ENCODE measurements at places on chromosomes 2 and 18. TPM values are rescaled to one million over a fixed set of nuclear protein-coding genes. Genes with fewer than 3 reads are reported as not detected.

GRCh38 chr18:31553800-31554199 lies 37.9 kb upstream of the TTR start:
- no peak for DNase-seq
- no peaks in the 10 kb centered on the region for H3K4me1 ChIP-seq
- no peak overlapping the region for H3K27ac ChIP-seq

GRCh38 chr2:112790305-112790704 lies 6.0 kb upstream of the IL1A start:
- no peaks in the 10 kb centered on the region for H3K4me1 ChIP-seq
- no peak overlapping the region for H3K4me3 ChIP-seq
- no peaks in the 10 kb centered on the region for H3K36me3 ChIP-seq
- H3K27me3 ChIP-seq = no peaks in the 10 kb centered on the region
- DNase-seq = no peak

GRCh38 chr2:237171396-237171795 lies 85.7 kb downstream of the COPS8 start:
- peak; percentile 72 for DNase-seq
- H3K4me3 ChIP-seq = no peak overlapping the region
- peak overlapping the region; percentile 63 for H3K27ac ChIP-seq
- H3K4me1 ChIP-seq = no peaks in the 10 kb centered on the region
- H3K27me3 ChIP-seq = no peaks in the 10 kb centered on the region
- H3K36me3 ChIP-seq = no peaks in the 10 kb centered on the region

GRCh38 chr2:130387071-130387400 lies 31.2 kb downstream of the PTPN18 start:
- DNase-seq = no peak
- H3K27ac ChIP-seq = no peak overlapping the region
- peaks cover 45% of the 10 kb centered on the region for H3K4me1 ChIP-seq

DNA sequence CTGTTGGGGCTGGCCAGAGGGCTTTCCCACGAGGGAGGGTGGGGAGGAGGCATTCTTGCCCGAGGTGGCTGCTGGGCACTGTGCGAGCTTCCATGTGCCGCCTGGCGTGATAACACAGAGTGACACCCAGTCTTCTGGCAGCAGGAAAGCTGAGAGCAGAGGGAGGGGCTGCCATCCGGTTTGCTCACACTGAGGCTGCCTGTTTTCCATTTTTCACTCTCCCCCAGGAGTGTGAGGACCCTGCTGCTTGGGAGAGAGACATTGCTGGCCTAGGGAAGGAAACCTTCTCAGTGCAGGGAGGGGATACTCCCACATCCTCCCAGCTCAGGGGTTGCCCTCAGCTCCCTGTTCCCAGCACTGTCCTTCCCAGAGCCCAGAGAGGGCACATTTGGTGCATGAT lies 73.1 kb downstream of the INHBB start:
- peak overlapping the region; percentile 16 for H3K27ac ChIP-seq
- no peaks in the 10 kb centered on the region for H3K36me3 ChIP-seq
- H3K27me3 ChIP-seq = no peaks in the 10 kb centered on the region

DNA sequence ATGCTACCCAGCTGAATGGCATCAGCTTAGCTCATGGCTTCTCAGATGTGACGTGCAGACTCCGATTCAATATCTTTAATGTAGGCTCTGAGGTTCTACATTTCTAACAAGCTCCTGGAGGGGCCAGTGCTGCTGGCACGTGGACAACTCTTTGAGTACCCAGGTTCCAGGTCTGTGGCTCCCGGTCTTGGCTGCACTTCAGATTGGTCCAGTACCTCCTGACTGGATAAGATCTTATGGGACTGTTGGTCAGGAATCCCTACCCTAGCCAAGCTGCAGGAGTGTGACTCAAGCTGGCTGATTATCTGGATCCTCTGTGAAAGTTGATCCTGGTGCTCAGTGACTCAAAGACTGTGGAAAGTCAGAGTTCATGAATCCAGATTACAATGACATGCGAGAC lies 222.1 kb downstream of the ANKRD30B start:
- peak; percentile 56 for DNase-seq
- no peak overlapping the region for H3K4me3 ChIP-seq
- H3K27me3 ChIP-seq = no peaks in the 10 kb centered on the region
- no peaks in the 10 kb centered on the region for H3K4me1 ChIP-seq

DNA sequence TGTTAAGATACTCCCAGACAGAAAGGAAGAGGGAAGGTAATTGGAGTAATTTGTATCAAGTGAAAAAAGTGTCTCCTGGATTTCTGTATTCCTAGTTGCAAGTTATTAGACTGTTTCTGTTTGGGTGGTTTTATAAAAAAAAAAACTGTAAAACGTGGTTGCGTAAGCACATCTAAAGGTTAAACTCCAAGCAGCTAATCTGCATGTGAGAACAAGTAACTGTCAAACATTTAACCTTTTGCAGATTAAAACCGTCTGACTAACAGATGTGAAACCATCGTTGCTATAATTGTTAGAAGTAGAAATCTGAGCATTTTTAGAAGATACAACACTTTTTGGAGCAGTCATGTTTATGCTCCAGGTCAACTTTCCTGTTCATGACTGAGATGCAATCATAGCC lies 72.3 kb downstream of the AFF3 start:
- no peaks in the 10 kb centered on the region for H3K27me3 ChIP-seq
- DNase-seq = no peak
- no peaks in the 10 kb centered on the region for H3K36me3 ChIP-seq
- peak overlapping the region; percentile 73 for H3K27ac ChIP-seq

Gene LYPD6
- total RNA-seq = 1.2 TPM

Gene KCNK3
- 50.0 TPM for total RNA-seq

Gene COL4A3
- 2.7 TPM for total RNA-seq

Gene FBXO36
- 0.98 TPM for total RNA-seq
